Smooth muscle cell of the coronary artery (primary cell): ENCODE measurements at places on chromosomes 3 and 15. TPM values are rescaled to one million over a fixed set of nuclear protein-coding genes. Genes with fewer than 3 reads are reported as not detected.

Gene GOLGA8J
- total RNA-seq, result 0.08 and 0.12 TPM in 2 replicates

Gene MYH15
- 0.15 and 1.1 TPM in 2 replicates for total RNA-seq

Gene GOLGA6L6
- not detected in 2 replicates for total RNA-seq

Gene CHST13
- 0.12 TPM in 1 of 2 replicates, not detected in the other for total RNA-seq

Gene LNP1
- 3.5 and 3.8 TPM in 2 replicates for total RNA-seq
